Cardiac septum (tissue), 1 donor: ENCODE measurements at places on chromosomes 4 and X.

DNA sequence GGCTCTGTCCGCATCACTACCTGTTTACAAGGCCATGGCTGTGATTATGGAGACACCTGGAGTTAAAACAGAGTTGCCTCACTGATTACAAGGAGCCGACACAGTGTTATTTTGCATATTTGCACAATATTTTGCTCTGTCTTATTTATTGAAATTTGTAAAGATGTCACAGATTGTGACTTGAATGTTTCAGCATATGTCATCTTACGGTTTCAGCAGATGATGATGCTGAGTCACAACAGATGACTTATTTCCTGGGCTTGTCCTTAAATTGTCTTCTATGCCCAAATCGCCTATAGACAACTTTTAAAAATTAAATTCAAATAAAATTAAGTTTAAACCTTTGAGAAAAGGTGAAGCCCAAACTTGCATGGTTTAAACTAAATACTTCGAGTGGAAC lies 87.1 kb upstream of the INPP4B start:
- no peak for DNase-seq

DNA sequence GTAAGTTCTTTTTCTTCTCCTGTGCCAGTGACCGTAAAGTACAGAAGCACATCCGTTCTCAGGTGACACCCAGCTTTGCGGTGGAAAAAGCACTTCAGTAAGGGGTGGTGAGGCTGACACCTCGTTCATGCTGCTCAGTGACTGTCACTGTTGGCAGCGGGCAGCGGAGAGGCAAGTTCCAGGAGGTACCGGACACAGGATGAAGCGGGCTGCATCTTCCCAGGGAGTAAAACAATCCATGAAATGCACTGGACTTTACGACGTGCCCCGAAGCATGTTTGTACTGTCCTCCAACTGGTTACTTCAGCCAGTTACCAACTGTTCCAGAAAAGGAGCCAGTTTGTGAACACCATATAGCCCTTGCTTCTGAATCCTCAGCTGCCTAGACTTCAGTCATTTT lies 110.7 kb downstream of the ZNF827 start:
- no peak for DNase-seq

GRCh38 chr4:165151734-165152133 lies 39.1 kb upstream of the TMEM192 start:
- no peak for DNase-seq

GRCh38 chrX:111284631-111285293 lies 14.5 kb upstream of the CAPN6 start:
- DNase-seq: no peak

DNA sequence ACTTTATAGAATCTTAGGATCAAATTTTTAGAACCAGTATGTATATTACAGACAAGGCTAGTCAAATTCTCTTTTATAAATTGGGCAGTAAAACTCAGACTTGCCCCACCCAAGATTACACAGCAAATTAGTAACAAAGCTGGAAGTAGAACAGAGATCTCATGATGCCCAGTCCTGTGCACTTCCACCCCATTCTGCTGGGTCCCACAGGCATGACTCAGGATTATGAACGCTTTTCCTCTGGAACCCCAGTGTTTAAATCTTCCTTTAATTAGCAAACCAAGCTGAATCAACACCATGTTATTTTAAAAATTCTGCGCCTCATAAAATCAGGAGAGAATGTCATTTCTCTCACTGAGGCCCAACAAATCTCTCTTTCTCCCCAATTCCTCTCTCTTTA lies 1.5 kb upstream of the IL13RA2 start:
- DNase-seq: no peak

- DNase-seq: no peak
Measured at GRCh38 chr4:18021470-18021719, 160 bp downstream of the LCORL start.

GRCh38 chr4:26568446-26568994 lies 15.4 kb upstream of the TBC1D19 start:
- no peak for DNase-seq

DNA sequence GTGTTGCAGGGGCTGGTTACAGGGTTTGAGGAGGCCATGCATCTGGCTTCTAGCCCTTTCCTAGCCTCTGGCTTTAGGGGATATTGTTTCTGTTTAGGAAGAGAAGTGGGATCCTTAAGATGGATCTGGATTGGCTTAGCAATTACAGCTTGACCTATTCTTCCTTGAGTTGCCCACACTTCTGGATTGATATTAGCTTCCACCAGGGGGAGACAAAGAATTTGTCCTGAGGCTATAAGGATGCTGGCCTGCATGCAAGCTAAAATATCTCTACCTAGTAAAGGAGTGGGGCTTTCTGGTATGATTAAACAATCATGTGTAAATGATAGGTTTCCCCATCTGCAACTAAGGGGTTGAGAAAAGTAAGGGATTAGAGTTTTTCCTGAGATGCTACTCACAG lies 117.2 kb downstream of the TEX13C start:
- no peak for DNase-seq

- DNase-seq: no peak
Measured at GRCh38 chrX:129617420-129617819, 37.3 kb downstream of the APLN start.

- DNase-seq: no peak
Measured at GRCh38 chr4:138724530-138724929, 291.1 kb upstream of the NOCT start.

DNA sequence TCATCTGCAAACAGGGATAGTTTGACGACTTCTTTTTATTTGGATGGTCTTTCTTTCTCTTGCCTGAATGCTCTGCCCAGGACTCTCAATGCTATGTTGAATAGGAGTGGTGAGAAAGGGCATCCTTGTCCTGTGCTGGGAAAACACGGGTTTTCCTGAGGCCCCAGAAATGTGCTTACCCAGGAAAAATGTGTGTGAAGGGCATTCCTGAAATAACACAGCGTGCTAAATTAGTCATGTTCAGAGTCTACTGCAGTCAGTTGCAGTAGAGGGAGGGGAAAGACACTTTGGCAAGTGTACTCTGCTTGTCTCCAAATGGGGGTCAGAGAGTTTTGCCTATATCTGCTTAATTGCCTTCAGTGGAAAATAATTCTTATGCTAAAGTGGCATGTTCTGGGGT lies 153.9 kb downstream of the CCNG2 start:
- DNase-seq: no peak

GRCh38 chrX:70117738-70118137 lies 15.5 kb upstream of the IGBP1 start:
- DNase-seq: no peak

DNA sequence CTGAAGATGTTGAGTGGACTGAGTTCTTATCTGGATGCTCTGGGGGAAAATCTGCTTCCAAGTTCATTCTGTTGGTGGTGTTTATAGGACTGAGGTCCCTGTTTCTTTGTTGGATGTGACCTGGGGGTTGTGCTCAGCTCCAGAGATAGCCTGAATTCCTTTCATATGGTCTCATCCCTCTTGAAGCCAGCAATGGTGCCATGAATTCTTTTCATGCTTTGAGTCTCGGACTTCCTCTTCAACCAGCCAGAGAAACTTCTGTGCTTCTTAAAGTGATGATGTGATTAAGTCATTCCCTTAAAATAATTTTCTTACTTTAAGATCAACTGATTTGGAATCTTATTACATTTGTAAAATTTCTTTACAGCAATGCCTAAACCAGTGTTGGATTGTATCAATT lies 233.8 kb upstream of the UGT8 start:
- no peak for DNase-seq

DNA sequence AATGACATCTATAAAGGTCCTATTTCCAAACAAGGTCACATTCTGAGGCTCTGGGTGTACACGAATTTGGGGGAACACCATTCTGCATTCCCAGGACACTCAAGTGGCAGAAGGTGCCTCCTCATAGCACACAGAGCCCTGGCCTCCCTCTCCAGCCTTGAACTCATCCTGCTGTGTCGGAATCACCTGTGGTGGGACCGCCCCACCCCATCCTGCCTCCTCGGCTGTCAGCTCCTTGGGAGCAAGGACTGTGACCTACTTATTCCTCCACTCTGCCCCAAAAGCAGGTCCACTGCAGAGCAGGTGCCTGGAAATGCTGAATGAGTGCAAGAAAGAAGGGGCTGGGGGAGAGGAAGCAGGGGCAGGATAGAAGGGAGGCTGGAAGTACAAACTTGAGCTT lies 33.5 kb downstream of the HTRA3 start:
- DNase-seq: peak; percentile 38

DNA sequence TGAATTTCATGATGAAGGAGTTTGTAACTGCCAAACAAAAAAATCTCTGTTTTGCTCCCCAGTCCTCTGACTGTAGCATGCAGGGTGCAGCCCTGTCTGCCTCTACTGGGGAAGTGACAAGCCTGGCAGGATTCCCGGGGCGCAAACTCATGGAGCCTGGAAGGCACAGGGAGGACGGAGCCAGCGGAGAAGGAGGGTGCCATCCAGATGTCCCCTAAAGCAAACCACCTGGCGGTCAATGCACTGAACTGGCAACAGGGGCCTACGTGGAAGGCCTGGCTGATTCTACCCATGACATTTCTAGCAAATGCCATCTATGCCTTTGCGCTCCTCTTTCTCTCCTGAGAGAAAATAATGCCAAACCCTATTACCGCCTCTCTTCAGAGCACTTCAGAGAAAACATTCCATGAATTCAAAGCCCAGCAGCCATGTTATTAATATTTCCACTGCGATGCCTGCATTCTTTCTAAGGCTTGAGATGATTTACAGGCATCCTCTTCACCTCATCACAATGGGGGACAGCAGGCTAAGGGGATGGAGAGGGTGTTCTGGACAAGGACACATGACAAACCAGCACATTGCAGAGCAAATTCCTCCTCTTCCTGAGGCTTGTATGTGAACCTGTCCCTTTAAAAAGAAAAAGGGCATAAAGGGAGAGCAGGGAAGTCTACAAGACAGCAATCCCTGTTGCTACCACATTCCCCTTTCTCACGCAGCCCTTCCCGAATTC lies 329.3 kb upstream of the NOCT start:
- no peak for DNase-seq

- no peak for DNase-seq
Measured at GRCh38 chr4:2722033-2722432, 34.1 kb downstream of the TNIP2 start.

- no peak for DNase-seq
Measured at GRCh38 chr4:78749258-78749971, 26.7 kb upstream of the BMP2K start.
